Stimulated activated CD4-positive, alpha-beta T cell treated with anti-CD3 and anti-CD28 coated beads, Interleukin-4, amount 100 ng/mL, for 4 hours (primary cell): ENCODE measurements at places on chromosomes 11 and 22.

- DNase-seq, result no peak
Measured at GRCh38 chr11:85955531-85955930, 100.3 kb downstream of the CCDC83 start.

GRCh38 chr22:36819112-36819511 lies 2.3 kb upstream of the PVALB start:
- DNase-seq, result no peak

DNA sequence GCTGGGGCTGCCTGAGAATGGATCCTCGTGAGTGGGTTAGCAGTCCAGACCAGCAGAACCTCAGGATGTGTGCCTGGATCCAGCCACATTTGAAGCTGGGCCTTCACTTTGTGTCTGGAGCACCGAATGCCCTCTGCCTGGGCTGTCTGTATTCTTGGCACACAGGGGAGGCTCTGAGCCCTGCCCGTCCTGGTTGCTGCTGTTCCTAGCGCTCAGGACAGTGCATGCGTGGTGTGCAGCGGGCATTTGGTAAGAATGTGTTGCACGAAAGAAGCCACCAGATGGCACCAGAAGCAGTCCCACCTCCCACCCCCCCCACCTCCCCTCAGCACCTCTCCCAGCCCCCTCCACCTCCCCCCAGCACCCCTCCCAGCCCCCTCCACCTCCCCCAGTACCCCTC lies 4.1 kb upstream of the MAPK11 start:
- DNase-seq, result peak; percentile 40

DNA sequence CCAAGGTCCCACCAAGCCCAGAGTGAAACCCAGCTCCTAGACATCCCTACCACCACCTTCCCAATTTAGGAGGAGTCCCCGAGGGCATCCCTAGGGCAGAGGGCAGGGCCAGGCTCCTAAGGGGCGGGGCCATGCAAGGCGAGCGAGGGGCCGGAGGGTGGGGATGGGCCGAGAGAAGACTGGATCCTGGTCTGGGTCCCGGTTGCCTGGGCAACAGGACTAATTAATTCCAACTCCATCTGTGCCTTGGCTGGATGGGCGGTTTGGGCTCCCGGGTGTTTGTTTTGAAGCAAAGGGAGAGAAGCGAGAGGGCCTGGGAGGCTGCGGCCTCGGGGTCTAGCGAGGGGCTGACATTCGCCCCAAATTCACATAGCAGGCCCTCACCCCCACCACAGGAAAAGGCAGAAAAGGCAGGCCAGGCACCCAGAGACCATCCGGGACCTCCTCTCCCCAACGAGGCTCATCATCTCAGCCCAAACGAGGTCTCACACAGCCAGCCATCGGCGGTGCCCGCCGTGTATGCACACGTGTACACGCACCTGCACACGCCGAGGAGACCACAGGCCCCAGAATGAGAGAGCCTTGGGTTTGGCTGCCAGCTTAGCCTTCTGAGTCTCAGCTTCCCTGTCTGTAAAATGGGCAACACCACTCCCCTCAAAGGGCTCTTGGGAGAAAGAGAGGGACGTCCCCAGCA lies 23.9 kb downstream of the ELFN2 start:
- DNase-seq, result no peak

DNA sequence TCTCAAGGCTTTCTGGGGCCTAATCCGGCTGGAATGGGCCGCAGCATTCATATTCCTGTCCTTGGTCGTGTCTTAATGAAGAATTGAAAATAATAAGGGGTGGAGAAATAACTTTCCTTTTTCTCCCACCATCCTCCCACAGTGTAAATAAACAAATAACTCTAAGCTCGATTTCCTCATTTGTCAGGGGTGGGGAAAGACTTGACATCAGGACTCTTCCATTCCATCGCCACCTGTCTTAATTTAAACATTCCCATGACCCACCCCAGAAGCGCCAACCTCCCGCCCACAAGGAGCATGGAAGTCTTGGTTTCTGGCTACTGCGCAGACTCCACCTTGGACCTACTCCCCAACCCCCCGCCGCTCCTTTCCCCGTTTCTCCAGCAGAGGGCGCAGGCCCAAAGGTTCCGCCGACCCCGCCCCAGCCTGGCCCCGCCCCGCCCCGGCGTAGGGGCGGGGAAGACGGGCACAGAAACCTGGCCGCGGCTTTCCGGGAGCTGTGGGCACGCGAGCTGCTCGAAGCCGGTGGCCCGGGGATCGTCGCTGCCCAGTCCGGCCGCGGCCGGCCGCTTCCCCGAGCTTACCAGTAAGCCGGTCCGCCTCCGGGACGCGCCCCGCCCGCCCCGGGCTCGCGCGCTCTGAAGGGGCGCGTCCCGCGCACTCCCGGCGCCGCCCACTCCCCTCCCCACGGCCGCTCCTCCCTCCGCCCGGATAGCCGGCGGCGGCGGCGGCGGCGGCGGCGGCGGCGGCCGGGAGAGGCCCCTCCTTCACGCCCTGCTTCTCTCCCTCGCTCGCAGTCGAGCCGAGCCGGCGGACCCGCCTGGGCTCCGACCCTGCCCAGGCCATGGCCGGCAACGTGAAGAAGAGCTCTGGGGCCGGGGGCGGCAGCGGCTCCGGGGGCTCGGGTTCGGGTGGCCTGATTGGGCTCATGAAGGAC lies at the start of gene CBL:
Gene CBL (plus strand): TSS at position 766 of the 937 bp plus-strand sequence. CDS start 79 bp downstream, at position 845.
- DNase-seq, result peak; percentile 91

GRCh38 chr11:134752964-134753770 lies 341.1 kb upstream of the B3GAT1 start:
- no peak for DNase-seq

- DNase-seq, result no peak
Measured at GRCh38 chr11:114925591-114925990, 247.3 kb downstream of the NXPE2 start.

DNA sequence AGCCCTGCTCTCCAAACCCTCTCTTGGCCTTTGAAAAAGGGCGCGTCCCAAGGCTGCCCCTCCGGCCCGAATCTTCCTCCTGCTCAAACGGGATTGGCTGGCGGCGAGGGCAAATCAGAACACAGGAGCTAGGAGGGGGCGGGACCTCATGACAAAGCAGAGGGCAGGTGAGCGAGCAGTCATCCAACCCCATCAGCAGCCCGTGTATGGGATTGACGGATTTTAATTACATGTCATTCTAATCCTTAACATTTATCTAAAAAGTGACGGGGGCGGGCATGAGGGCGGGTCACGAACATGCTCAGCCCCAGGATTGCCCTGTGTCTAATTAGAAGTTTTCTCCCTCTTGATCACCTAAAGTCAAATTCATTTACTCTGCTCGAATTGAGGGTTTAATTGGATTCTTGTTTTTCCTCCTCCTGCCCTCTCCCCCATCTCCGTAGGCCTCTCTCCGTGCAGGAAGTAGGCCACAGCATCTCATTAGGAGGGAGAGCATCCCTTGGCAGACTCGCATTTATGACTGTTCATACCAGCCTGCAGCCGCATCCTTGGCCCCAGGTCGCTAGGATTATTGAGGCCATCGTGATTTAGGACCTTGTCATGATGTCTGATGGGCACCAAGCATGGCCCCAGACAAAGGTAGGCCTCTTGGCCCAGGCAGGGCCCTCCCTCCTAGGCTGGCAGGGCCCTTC lies 147.1 kb downstream of the CHST1 start:
- DNase-seq, result no peak

DNA sequence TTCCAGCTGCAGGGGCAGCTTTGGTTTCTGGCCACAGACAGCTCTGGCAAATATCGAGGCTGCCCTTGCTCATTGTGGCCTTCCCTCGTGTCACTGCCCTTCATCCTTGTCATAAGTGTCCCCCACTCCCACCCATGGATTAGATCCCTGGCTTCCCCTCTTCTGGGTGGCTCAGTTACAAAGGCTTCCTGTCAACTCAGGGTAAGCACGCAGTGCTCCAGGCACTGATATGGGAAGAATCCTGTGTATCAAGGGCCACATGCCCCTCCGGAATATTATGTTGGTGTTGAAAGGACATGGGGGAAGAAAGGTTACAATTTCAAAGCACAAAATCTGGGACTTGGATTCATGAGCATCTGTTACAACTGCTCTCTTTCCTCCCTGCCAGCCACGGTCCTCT lies 128.1 kb downstream of the DBX1 start:
- no peak for DNase-seq

- DNase-seq, result no peak
Measured at GRCh38 chr22:50081426-50082196, 3.6 kb downstream of the MLC1 start.

DNA sequence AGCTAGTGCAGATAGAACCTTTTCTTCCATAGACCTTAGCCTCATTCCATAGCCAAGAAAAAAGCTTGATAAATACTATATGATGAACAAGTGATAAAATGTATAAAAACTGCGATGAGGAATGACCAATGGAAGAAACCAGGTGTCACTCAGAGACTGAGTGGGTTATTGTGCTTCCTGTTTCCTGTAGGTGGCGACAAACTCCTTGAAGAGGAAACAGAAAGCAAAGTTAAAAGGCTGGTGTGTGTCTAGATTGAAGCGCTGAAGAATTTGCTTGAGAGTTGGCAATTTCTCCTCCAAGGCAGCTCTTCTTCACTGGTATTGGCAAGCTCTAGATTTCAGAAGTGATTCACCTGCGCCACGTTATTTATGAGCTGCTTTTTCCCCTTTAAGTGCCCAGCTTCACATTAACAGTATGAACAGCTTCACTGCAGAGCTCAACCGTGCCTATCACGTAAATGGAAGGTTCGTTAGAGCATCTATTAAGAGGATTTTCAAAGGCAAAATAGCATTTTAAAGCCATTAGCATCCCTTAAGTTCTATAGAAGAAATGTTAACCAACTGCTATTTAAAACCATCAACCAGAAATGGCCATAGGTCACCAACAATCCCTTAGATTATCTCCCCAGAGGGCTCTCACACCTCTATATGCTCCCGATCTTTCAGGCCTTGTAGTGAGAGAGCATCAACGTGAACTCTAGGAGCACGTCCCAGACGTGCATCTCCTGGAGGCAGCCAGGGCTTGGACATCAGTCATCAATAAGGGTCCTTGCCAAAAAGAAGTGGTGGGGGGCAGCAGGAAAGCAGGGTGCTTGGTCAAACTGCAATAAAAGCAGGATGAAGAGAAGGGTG lies 179.4 kb downstream of the CADM1 start:
- DNase-seq, result peak; percentile 5

DNA sequence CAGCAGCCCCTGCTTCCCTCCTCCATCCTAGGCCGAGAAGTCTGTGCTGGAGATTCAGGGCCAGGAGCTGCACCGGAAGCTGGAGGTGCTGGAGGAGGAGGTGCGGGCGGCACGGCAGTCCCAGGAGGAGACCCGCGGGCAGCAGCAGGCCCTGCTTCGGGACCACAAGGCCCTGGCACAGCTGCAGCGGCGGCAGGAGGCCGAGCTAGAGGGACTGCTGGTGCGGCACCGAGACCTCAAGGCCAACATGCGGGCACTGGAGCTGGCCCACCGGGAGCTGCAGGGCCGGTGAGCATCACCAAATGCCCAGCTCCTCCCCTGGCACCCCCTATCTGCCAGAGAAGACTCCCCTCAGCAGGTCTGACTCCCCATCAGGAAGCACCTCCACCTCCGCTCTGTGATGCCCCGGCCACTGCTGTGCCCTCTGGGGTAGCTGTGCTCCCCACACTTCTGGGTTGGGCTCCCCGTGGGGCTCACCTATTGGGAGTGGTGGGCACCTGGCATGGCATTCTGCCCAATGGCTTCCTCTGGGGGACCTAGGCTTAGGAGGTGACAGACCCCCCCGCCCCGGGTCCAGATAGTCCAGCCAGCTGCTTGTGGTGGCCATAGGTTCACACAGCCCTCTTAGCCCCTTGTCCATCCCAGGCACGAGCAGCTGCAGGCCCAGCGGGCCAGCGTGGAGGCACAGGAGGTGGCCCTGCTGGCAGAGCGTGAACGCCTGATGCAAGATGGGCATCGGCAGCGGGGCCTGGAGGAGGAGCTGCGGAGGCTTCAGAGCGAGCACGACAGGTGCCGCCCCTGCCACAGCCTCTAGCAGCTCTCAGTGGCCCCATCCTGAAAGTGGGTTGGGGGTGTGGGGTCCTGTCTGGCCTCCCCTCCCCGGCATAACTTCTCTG lies 6.6 kb upstream of the RPS6KA4 start:
- no peak for DNase-seq

DNA sequence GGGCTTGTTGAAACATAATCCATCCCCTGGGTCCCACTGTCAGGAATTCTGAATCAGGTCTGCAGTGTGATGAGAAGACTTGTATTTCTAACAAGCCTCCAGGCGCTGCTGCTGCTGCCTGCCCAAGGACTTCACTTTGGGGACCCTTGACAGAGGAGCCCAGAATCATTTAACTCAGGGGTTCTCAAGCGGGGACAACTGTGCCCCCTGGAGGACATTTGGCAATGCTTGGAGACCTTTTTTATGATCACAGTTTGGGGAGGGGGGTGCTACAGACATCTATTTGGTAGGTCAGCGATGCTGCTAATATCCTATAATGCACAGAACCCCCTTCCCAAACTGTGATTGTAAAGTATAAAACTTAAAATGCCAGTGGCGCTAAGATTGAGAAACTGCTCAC lies 312.8 kb downstream of the OPCML start:
- no peak for DNase-seq

DNA sequence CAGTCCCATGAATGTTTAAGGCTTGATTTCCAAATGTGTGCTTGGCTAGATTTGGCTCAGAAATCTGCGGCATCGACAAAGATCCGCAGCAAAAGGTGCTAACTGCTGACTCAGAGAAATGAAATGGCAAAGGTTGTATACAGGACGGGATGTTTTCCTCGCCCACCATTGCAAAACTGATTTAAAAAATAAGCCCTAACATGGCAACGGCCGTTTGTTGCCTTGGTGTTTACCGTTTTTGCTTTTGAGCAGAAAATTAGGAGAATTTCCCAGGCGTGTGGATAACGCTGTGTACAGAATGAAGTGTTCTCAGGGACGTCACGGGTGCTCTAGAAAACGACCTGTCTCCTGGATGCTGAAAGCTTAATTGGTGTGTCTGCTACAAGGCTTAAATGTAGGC lies 70.2 kb downstream of the ARHGAP8 start:
- no peak for DNase-seq

DNA sequence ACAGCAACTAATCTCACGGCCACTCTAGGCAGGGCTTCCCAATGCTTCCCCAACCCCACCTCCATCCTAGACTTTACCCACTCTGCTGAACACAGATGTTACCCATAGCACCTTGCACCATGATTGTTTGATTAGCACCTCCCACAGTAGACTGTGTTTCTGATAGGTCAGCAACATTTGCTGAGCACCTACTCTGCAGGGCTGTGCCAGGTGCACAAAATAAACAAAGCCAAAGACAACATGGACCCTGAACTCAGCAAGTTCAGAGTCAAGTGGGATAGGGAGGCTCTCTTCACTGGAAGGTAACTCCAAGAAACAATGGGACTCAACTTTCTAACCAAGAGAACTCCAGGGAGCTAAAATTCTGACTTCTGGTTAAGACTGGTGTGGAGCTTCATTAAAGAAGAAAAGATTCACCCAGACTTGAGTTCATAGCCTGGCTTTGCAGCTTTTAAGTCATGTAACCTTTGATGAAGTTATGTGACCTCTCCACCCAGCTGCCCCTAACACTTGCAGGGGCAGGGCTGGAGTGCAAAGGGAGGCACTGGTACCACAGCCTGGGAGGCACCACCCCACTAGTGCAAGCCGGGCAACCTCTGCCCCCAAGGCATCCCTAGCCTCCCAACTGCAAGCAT lies 6.7 kb upstream of the RTN4RL2 start:
- DNase-seq, result no peak

DNA sequence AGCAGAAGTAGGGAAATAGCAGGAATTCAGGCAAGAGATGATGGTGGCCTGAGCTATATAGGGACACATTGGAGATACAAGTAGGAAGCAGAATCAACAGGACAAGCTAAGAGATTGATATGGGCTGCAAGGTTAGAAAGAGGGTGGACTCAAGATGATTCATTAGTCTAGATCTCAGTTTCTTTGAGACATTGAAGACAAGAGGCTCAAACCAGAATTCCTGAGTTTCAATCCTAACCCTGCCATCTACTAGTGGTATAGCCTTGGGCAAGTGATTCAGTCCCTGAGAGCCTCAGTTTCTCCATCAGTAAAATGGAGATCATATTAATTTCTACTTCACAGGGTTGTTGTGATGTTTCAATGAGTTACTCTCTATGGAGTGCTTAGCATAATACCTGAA lies 53.1 kb upstream of the NAV2 start:
- no peak for DNase-seq
